ENCODE measurements at places on chromosomes 5 and 9.

GRCh38 chr9:16521868-16522411, 348.5 kb downstream of the BNC2 start:
- DNase-seq: peak; percentile 64

DNA sequence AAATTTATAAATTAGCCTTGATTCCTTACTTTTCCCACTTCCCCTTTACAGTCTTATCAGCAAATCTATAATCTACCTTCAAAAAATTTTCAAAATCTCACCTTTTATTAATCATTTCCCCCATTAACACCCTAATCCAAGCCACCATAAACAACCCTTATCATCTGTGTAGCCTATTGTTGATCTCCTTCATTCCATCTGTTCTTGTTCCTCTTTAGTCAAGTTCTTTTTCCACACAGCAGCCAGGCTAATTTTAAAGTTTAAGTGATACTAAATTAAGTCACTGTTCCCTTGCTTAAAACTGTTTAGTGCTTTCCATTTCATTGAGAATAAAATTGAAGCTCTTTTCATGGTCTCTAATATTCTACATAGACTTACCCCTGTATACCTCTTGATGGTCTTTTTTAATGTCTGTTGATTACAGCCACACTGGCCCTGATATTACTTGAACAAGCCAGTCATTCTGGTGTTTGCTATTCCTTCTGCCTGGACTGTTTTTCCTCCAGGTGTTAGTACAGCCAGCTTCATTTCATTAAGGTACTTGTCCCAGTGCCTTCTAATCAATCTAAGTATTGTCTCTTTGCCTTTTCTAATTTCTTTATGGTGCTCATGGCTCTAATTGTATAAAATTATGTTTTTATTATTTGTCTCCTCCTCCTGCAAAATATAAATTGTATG, 31.1 kb downstream of the GPR151 start:
- no peak for DNase-seq

DNA sequence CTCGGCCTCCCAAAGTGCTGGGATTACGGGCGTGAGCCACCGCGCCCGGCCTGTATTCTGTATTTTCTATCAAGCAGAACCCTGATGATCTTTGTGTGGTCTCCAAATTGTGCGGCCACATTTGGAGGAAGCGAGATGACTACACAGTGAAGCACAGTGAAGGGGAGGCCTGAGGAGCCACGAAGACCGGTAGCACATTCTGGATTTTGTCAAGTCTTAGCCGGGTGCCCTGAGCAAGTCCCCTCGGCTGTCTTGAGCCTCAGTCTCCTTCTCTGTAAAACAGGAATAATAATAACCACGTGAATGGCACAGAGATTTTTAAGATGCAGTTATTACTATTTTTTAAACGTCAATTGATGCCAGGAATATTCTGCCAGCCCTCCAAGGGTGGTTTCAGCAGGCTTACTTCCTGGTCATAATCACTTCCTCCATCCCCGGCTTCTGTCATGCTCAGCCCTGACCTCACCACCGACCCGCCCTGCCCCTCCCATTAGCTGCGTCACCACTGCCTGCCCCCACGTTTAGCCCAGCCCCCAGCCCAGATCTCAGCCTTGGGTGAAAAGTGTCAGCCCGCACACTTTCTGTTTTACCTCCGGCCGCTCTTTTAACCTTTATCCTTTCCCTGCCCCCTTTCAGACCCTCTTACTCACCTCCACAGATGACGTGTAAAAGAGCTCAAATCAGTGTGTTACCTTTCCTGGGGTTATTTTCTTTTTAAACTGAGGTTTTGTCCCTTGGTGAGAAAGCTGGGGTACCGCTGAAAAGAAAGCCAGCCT, 27.0 kb upstream of the ERGIC1 start:
- no peak for DNase-seq

GRCh38 chr9:131096269-131097125, at the start of gene AIF1L:
AIF1L (plus strand) TSS chr9:131096531; CDS start chr9:131096630, 99 bp downstream.
- peak; percentile 47 for DNase-seq

DNA sequence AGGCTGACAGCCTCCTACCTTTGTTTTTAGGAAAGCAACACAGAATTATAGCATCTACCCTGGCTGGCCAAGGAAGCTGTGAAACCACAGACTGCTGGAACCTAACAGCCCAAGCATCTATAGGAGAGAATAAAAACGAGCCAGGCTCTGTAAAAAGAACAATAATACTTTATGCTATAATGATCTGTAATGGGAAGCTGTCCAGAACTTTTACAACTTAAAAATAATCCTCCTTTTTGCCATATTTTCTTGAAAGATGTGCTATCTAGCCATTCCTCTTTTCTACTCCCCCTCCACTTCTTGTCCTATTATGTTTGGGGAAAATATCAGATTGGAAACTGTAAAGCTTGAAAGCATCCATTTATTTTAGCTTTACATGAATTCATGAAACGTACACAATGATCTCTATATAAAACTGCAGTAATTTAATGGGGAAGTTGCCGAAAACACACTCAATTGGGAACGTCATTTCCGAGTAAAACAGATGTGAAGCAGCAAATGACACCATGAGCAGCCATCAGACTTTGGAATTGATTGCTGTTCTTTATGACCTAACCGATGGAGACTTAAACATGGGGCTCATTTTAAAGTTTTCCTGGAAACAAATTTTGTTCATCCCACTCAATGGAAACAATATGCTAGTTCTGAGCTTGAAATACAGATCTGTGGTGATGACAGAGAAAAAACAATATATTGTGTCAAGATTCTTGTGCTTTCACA, 450.3 kb upstream of the CLINT1 start:
- no peak for DNase-seq

Measured in COLO829 (cell line).